GM12878 (cell line): ENCODE measurements at places on chromosomes 13 and 19. TPM values are rescaled to one million over a fixed set of nuclear protein-coding genes. Genes with fewer than 3 reads are reported as not detected.

DNA sequence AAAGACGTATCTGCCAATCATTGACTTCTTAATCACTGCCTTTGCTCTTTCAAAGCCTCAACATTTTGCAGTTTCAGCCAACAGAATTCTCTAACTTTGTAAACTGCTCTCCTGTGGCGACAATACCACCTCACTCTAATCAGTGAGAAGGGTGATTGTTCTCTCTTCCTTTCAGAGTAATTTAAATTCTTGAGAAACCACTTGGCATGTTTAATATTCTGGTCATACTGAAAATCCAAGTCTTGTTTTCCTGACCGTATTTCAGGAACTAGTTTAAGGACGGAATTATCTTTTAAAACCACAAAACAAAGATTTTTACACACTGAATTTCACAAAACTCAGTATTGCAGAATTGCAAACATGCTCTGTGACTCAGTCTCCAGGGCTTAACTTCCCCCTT, 5.2 kb upstream of the CDC16 start:
- no peak overlapping the region for H3K4me3 ChIP-seq
- H3K27me3 ChIP-seq, result no peaks in the 10 kb centered on the region
- H3K27ac ChIP-seq, result no peak overlapping the region
- no peaks in the 10 kb centered on the region for H3K36me3 ChIP-seq

DNA sequence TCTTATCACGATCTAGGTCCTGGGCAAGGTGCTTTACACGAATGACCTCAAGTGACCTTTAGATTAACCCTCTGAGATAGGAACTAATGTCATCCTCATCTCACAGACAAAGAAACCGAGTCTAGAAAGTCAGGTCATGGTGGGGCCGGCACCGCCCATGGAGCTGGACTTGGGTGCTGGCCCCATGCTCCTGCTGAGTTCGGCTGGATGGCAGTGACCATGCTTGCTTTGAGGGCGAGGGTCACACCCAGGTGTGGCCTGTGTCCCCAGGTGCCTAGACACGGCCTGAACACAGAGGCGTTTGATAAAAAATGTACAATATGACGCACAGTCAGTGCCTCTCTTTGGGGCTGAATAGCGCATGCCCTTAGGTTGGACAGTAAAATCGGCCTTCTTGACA, 26.8 kb downstream of the COL4A2 start:
- DNase-seq, result no peak
- no peak overlapping the region for H3K4me3 ChIP-seq
- no peaks in the 10 kb centered on the region for H3K36me3 ChIP-seq
- no peak overlapping the region for H3K27ac ChIP-seq
- H3K27me3 ChIP-seq, result no peaks in the 10 kb centered on the region
- H3K4me1 ChIP-seq, result no peaks in the 10 kb centered on the region

DNA sequence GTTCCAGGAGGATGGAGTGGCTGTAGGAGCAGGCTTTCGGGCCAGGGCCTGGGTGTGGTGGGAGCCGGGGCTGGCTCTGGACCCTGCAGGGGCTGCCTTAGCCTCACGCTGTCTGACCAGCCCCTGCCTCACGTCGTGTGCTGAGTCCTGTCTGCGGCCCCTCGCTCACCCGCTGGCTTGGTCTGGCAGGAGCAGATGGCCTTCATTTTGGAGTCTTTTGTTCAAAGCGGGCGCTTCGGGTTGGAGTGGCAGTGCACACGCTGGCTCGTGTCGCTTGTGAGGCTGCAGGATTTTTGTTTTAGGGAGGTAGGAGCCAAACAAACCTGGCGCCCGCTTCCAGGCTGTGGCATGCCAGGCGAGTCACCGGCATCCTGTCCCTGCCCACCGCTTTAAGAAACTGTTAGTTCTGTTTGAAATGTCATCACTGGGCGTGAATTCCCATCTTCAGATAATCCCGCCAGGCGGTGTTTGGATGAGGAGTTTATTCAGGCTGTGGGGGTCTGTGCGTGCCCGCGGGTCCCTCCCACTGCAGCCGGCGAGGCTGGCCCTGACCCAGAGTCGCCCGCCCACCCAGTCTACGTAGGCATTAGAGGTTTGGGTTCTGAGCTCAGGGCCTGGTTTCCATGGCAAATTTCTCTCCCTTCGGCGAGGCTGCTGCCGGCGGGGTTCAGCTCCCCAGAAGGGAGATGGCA, 89.8 kb downstream of the KDM4B start:
- no peak overlapping the region for H3K4me3 ChIP-seq
- H3K27me3 ChIP-seq, result no peaks in the 10 kb centered on the region
- DNase-seq, result no peak
- H3K4me1 ChIP-seq, result no peaks in the 10 kb centered on the region
- H3K36me3 ChIP-seq, result peaks cover 3% of the 10 kb centered on the region; the same call in 1 of the 2 replicates

GRCh38 chr13:87837946-87838345, 166.8 kb downstream of the SLITRK5 start:
- H3K4me3 ChIP-seq, result no peak overlapping the region
- no peak overlapping the region for H3K27ac ChIP-seq
- H3K27me3 ChIP-seq, result no peaks in the 10 kb centered on the region
- H3K4me1 ChIP-seq, result no peaks in the 10 kb centered on the region
- DNase-seq, result no peak
- no peaks in the 10 kb centered on the region for H3K36me3 ChIP-seq

GRCh38 chr13:73776151-73776785, 357.9 kb downstream of the KLF12 start:
- DNase-seq, result no peak
- no peaks in the 10 kb centered on the region for H3K4me1 ChIP-seq
- no peak overlapping the region for H3K4me3 ChIP-seq
- H3K27ac ChIP-seq, result no peak overlapping the region

The ATP4B gene
- total RNA-seq, result 0.19 TPM in 1 of 2 replicates, not detected in the other

The TMEM59L gene
- not detected in 2 replicates for total RNA-seq

The CGB3 gene
- not detected in 2 replicates for total RNA-seq
